Naive thymus-derived CD8-positive, alpha-beta T cell (primary cell): ENCODE measurements at places on chromosomes 2 and 18.
A peak's percentile ranks its signal among the peaks of the same experiment; 100 is the strongest.

DNA sequence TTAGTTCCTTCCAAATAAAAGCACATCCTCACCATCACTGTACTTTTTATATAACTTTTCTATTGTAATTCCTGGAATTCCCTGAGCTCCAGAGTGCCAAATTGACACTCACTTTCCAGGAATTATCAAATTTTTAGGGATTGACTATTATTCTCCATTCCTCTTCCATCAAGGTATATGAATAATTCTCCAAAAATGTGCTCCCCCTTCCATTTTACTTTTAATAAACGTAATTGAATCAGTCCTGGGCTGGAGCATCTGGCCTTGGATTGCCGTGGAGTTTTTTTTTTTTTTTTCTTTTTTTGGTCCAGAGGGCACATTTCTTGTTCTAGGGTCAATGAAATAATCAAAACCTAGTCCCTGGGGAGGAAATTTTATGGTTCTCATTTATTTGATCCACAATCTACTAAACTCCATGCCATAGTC, 304.3 kb downstream of the CDCA7 start:
- no peak for DNase-seq

GRCh38 chr2:217977840-217978535, 24.8 kb downstream of the TNS1 start:
- DNase-seq: no peak

GRCh38 chr2:169683425-169684134, 10.6 kb downstream of the CFAP210 start:
- DNase-seq: no peak

DNA sequence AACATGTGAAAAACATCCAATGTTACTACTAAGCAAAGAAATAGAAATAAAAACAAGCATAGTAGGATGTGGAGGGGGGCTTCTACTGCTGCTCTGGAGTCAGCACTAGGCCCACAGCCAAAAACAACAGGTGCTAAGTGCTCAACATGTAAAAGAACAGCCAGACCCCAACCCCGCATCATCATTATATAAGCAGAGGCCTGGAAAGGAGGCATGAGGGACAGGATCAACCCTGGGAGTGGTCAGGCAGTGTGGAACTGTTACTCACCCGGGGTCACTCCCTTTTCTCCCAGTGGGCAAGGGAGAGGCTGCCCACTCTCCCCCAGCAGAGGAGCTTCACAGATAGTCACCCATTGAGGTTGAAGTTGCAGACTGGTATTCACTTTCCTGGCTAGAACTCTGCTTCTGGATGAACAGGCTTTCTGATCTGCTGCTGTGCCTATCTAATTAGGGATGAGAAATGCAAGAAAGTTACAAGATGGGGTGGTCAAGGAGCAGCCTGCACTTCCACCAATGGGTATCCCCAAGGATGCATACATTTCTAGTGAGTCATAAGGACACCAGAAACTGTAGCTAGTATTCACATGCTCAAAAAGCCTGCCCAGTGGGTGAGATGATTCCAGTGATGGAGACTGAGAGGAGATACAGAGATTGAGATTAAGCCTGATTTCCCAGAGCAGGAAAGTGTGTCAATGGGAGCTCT, 480.1 kb upstream of the TCF4 start:
- DNase-seq: no peak

DNA sequence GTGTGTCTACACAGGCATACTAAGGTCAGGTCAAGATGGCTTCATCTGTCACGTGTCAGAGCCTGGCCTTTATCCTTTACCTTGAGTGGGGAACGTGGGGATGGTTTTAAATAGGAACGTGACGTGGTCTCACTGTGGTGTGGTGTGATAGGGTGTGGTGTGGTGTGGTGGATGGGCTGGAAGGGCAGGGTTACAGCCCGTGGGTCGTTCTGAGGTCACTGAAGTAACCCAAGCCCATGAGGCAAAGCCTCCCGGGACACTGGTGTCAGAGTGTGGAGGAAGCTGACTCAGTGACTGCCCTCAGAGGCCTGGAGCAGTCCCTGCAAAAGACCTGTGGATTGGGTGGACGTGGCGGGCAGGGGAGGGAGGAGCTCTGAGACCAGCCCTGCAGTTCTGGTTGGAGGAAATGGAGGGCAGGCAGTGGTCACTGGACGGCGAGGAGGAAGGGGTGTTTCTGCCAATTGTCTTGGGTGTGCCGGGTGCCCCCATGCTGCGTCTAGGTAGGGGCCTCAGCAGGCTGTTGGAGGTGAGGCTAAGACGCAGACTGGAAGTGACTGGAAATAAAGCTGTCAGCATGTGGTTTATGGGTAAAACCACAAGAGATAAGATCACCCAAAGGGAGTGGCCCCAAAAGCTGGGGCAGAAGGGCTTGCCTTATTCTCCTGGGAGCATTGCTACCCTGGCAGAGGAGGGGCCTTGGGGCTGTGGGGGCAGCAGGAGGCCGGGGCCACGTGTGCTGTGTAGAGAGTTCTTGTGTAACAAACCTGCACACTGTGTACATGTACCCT, 84.8 kb downstream of the SH3RF3 start:
- peak; percentile 23 for DNase-seq

DNA sequence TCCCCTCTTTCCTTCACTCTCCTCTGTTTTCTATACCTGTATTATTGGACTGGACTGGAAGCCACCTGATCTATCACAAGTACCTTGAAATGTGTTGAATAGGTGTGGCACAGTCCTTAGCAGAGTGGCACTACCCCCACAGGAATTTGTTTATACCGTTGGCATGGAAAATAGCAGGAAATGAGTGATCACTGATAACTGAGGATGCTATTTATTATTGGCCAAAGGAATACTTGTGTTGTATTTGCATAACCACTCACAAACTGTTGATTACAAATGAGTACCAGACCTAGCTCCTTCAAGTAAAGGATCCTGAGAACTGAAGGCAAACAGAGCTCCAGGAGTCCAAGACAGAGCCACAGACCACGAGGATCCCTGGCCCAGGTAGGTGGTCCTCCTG, at the start of gene IL37:
Gene IL37 (plus strand): TSS at position 301 of the 400 bp plus-strand sequence. CDS start 1,848 bp downstream, outside the sequence.
- no peak for DNase-seq

DNA sequence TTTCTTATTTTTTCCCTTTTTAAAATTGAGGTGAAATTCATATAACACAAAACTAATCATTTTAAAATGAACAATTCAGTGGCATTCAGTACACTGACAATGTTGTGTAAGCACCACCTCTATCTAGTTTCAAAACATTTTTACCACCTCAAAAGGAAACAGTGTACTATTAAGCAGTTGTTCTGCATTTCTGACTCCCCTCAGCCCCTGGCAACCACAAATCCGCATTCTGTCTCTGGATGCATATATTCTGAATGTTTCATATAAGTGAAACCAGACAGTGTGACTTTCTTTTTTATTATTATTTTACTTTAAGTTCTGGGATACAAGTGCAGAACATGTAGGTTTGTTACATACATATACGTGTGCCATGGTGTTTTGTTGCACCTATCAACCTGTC, 19.2 kb upstream of the TANK start:
- DNase-seq: no peak

DNA sequence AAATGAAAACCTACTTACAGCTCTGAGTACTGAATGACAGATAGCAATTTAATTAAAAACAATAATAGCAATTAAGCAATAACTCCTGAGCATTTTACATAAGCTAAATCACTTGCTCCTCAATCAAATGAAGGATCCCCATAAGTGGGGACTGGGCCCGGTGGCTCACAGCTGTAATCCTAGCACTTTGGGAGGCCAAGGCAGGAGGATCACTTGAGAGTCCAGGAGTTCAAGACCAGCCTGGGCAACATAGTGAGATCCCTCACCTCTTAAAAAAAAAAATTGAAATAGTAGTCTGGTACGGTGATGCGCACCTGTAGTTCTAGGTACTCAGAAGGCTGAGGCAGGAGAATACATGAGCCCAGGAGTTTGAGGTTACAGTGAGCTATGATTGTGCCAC, 13.4 kb downstream of the STAM2 start:
- DNase-seq: no peak

DNA sequence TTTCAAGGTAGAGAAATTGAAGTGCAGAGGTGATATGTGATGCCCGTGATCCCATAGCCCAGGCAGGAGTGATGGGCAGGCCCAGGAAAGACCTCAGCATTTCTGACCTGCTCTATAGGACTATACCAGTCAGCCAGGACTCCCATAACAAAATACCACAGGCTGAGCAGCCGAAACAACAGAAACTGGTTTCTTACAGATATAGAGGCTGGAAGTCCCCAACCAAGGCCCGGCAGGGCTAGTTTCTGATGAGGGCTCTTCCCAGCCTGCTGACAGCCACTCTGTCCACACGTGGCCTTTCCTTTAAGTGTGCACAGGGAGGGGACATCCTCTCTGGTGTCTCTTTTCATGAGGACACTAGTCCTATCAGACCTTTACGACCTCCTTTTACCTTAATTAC, 104.2 kb upstream of the AGAP1 start:
- DNase-seq: no peak

DNA sequence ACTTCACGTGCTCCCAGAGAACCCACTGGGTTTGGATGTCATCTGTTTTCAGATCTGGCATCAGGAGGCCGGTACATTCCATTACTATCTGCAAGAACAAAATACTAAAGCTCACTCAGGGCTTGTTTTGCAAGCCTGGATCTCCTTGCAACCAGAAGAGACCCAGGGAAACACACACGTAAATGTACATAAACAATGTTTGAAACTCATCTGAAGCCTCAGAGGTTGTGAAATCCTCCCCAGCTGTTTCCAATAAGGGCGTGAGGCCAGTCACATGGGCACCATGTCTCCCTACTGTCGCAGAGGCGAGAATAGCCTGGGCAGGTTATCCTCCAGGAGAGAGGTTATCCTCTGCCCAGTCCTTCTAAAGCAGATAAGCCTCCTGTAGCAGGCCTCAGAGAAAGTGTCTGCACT, 186.9 kb downstream of the GFPT1 start:
- DNase-seq: no peak

DNA sequence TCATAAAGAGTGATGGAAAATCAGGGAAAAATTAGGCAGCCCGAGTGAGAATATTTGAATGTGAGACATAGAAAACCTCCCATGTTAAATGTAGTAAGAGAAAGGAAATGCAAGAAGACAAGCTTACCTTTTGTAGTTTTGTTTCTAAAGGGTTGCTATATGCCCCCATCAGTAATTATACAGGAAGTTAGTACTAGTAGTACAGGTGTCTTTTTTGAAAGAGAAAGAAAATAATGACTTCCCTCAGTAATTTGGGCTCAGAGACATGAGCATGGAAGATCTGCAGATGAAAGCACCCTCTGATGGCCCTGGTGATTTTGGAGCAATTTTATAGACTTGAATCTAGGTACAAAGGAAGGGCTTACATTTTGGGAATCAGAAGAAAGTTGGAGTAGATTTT, 80.8 kb downstream of the RHBDD1 start:
- peak; percentile 10 for DNase-seq

GRCh38 chr2:204691911-204692510, 146.7 kb downstream of the PARD3B start:
- DNase-seq: no peak

- DNase-seq: no peak
Measured at GRCh38 chr2:226831266-226831665, 4.6 kb upstream of the RHBDD1 start.

- no peak for DNase-seq
Measured at GRCh38 chr2:50791271-50791670, 240.7 kb downstream of the NRXN1 start.

GRCh38 chr2:175180701-175181103, 808 bp downstream of the ATP5MC3 start:
- DNase-seq: peak; percentile 44

GRCh38 chr18:61876899-61877298, 15.9 kb downstream of the RNF152 start:
- DNase-seq: no peak
